ENCODE measurements at places on chromosomes 6 and 20.

GRCh38 chr6:97085772-97086171 is 161.2 kb downstream of the KLHL32 start:
- DNase-seq, result no peak

GRCh38 chr6:28794175-28795002 is 129.4 kb downstream of the TRIM27 start:
- DNase-seq, result no peak

- DNase-seq, result no peak
Measured at GRCh38 chr6:150083839-150084238, 14.9 kb upstream of the ULBP3 start.

- no peak for DNase-seq
Measured at GRCh38 chr6:158303210-158303731, 9.0 kb upstream of the TULP4 start.

DNA sequence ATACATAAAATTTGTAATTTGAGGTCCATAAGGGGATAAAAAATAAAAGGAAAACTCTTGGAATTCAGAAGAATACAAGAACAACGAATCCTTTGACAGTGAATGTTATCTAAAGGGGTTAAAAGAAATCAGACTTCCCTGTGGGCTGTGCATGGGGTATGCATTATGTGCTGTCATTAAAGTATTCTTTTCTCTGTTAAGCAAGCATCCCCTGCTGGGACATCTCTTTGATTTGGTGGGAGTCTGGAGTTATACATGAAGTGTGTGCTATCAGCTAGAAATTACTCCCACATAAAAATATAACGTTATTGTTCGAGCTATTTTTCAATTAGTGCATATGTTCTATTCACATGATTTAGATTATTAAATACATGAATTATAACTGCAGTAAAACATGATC is 195.2 kb downstream of the CENPW start:
- no peak for DNase-seq

DNA sequence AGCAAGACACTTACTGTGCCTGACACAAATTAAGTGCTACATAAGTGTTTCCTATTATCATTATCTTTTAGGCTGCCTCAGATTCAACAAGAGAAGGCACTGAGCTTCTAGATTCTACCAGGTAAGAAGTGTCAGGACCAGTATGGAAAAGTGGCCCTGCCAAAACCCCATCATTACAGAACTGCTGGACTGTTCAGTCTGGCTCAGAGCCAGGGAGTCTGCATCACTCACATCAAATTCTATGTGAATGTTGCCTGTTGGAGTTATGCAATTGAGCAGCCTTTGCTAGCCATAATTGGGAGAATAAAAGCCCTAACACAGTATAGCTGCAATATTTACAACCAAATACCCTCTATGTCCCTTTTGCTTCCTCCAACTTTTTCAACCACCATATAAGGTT is 70.9 kb downstream of the ATG5 start:
- DNase-seq, result no peak

- no peak for DNase-seq
Measured at GRCh38 chr6:151026041-151026663, 160.7 kb downstream of the MTHFD1L start.

All from activated naive CD4-positive, alpha-beta T cell treated with Interleukin-2 at 50 U/mL for 16 hours (primary cell).